NCI-H187 treated with DMSO at 0.1 percent for 48 hours (cell line): ENCODE measurements at places on chromosomes 1 and 21.

DNA sequence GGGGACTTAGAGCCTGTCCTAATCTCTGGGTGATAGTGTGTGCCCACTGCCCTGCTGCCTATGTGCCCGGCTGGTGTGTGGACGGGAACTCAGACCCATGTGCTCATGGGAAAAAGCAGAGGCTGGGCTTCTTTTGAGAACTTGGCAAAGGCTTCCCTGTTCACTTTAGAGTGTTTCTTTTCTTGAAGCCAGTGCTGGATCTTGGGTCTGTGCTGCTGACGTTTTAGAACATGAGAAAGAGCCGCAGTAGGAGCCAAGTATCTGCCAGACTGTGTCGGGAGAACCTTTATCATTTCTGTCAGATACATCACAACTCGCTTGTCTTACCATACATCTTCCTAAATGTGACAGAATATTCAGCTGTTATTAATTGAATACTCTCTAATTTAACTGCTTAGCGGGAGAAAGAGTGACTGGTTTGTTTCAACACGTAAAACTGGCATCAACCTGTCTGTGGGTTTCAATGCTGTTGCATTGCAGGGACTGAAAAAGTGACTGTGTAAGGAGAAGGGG lies 195.2 kb downstream of the PBX1 start:
- no peak for DNase-seq

- no peak for DNase-seq
Measured at GRCh38 chr1:241638099-241638682, 2.0 kb downstream of the CHML start.

- no peak for DNase-seq
Measured at GRCh38 chr1:156511644-156512043, 11.1 kb upstream of the MEF2D start.

DNA sequence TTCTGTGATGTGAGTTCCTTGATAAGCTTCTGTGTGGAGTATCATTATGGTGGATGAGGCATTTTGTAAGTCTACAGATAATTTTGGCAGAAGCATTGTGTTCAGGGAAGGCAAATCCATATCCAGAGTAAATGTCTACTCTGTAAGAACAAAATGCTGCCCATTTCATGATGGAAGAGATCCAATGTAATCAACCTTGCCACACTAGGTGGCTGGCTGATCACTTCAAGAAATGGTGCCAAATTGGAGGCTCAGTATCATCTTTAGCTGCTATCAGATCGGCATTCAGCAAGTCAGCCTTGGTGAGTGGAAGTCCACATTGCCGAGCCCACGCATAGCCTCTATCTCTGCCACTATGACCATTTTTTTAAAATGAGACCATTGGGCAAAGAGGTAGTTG lies 565.8 kb upstream of the USP24 start:
- no peak for DNase-seq

GRCh38 chr1:189609167-189609566 lies 868.5 kb downstream of the BRINP3 start:
- no peak for DNase-seq

GRCh38 chr1:16013220-16013907 lies 4.5 kb downstream of the HSPB7 start:
- DNase-seq: no peak

- DNase-seq: no peak
Measured at GRCh38 chr1:165650981-165651625, 20.1 kb downstream of the MGST3 start.

DNA sequence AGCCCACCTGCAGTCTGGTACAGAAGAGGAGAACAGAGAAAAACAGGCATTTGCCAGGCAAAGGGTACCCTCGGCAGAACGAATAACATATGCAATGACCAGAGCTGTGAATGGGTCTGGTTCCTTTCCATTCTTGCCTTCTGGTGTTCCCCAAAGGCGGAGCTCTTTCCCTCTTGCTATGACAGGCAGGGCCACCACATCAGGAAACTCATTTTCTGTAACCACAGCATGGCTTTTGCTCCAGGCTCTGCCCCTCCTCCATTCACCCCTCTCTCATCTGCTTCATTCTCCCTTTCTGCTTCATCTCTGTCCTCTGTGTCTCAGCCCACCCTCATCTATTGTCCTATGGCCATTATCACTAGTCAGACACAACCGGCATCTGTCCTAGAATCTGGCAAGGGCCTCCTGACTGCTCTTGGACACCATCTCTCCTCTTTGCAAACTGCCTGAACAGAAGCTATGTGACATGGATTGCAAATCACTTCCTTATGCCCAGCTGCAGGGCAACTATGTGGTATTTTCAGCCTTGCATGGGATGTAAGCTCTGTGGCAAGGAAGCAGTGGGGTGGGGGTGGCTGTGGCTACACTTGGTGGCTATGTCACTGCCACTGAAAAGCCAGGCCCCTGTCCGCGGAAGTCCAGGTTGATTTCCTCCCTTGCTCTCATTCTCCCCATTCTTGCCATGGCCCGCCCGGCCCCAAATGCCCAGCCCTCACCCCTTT lies 78.8 kb upstream of the ABCD3 start:
- no peak for DNase-seq
